Fibroblast of skin of left quadriceps (primary cell): ENCODE measurements at places on chromosomes 3 and 15.

GRCh38 chr15:81092559-81092902, 41.5 kb upstream of the CFAP161 start:
- no peak for DNase-seq

GRCh38 chr3:177946497-177946896, 589.7 kb upstream of the KCNMB2 start:
- DNase-seq: no peak

- no peak for DNase-seq
Observed at GRCh38 chr3:3119393-3119851, 7.3 kb upstream of the TRNT1 start.

- DNase-seq: no peak
Observed at GRCh38 chr3:128296469-128297251, 143.4 kb downstream of the EEFSEC start.

- no peak for DNase-seq
Observed at GRCh38 chr3:87997966-87998365, 60.8 kb downstream of the CGGBP1 start.

- no peak for DNase-seq
Observed at GRCh38 chr3:124982855-124983254, 48.3 kb upstream of the MUC13 start.

DNA sequence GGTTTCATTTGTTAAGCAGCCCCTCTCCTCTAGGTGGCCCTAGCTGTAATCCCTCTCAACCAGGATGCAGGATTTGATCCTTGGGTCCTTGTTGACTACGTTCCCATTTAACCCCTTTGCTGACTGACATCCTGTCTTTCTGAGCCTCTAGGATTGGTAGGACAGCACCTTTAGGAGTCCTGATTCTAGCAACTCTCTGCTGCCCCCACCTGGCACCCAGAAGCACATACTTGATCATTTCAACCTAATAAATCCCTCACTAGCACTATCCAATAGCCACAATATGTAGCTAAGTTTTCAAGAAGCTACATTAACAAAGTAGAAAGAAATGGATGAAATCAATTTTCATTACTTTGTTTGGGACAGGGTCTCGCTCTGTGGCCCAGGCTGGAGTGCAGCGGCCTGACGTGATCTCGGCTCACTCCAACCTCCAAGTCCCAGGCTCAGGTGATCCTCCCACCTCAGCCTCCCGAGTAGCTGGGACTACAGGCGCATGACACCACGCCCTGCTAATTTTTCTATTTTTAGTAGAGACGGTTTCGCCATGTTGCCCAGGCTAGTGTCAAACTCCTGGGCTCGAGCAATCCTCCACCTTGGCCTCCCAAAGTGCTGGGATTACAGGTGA, 28.3 kb downstream of the RSL24D1 start:
- DNase-seq: peak; percentile 15
